Dermis blood vessel endothelial cell (primary cell): ENCODE measurements at places on chromosomes 6 and 20. TPM values are rescaled to one million over a fixed set of nuclear protein-coding genes. Genes with fewer than 3 reads are reported as not detected.

GRCh38 chr6:109790131-109790530 is 99.0 kb downstream of the FIG4 start:
- DNase-seq: peak; percentile 66

The FILIP1 gene
- total RNA-seq: 11.3 and 21.1 TPM in 2 replicates

GRCh38 chr6:42009844-42010184 is 40.5 kb upstream of the TAF8 start:
- DNase-seq: no peak

DNA sequence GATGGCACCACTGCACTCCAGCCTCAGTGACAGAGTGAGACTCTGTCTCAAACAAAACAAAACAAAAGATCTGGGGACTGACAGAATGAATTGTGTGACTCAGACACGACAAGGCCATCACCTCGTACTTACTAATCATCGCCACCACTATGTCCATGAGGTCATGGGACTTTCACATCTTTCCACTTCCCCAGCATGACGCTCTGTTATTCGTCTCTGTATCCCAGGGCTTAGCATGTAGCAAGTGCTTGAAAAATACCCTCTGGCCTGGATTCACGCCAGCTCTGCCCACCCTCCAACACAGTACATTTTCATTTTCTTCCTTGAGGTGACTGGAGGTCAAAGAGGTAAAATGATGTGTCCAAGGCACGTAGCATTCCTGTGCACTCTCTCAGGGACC is 27.8 kb downstream of the FGD2 start:
- DNase-seq: no peak

The HLA-C gene
- 519 and 909 TPM in 2 replicates for total RNA-seq

The GPLD1 gene
- 0.05 and 0.17 TPM in 2 replicates for total RNA-seq

The PCK1 gene
- total RNA-seq: not detected in 2 replicates

DNA sequence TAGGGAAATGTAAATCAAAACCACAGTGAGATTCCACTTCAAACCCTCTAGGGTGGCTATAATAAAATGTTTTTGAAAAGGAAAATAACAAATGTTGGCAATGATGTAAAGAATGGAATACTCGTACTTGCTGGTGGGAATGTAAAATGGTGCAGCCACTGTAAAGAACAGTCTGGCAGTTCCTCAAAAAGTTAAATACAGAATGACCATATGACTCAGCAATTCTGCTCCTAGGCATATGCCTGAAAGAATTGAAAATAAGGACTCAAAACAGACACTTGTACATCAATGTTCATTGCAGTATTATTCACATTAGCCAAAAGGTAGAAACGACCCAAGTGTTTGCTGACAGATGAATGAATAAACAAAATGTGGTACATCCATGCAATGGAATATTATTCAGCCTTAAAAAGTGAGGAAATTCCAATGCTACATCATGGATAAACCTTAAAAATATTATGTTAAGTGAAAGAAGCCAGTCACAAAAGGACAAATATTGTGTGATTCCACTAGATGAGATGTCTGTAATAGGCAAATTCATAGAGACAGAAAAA is 10.2 kb upstream of the RNF114 start:
- no peak for DNase-seq

GRCh38 chr6:147222160-147222838 is 18.1 kb downstream of the STXBP5 start:
- DNase-seq: peak; percentile 41

The FAM83C gene
- not detected in 2 replicates for total RNA-seq

DNA sequence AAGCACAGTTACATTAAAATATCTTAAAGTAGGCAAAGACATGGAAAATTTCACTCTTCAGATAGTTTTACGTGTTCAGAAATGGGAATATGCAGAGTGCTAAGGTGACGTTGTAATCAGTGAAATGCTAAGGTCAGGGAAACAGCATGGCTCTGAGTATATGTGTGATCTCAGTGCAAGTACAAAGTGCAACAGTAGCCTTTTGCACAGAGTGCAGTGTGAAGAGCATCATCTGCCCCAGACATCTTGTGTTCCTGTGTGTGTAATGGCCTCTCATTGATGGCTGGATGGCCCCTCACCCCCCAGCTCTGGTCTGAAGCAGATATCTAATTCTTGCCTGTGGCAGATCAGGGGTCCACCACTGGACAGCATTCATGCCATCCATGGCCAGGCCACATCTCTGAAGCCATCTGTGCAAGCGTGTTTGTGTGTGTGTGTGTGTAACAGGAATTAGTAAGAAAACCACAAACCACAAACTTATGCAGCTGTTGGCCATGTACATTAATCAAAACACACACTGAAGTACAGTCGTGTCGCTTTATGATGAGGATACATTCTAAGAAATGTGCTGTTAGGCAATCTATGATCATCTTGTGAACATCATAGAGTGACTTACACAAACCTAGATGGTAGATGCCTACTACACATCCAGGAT is 165.1 kb downstream of the RALGAPA2 start:
- DNase-seq: no peak

DNA sequence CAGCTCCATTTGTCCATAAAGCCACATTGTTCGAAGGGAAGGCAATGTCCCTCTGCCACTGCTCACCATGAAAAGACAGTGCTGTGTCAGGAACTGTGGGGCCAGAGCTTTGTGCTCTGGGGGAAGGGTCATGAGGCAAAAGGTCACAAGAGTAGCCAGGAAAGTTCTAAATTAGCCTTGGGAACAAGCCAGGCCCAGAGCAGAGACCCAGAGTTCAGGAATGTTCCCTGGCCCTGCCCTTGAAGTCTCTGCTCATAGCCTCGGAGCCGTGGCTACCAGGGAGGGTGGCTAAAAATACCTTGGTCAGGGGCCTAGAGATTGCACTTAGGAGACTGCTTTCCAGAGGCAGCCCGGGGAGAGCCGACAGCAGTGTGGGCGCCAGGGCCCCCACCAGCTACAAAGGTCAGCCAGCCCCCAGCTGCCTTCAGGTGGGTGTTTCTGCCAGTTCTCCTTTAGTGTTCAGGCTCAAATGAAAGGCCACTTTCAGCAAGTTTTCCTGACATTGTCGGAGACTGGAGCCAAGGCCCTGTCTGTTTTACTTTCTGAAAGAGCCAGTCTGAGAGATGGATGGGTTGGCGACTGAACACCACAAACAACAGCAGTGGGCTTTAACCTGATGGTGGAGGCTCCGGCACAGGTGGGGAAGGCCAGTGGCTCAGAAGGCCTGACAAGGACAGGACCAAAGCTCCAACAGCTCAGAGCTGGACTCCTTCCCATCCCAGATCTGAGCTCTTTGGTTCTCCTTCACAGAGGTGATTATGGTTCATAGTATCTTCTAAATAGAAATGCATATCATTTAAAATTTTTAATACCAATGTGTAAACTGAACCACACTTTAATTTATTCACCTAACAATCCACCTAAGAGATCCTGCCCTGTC is 76.2 kb downstream of the CDH26 start:
- no peak for DNase-seq

DNA sequence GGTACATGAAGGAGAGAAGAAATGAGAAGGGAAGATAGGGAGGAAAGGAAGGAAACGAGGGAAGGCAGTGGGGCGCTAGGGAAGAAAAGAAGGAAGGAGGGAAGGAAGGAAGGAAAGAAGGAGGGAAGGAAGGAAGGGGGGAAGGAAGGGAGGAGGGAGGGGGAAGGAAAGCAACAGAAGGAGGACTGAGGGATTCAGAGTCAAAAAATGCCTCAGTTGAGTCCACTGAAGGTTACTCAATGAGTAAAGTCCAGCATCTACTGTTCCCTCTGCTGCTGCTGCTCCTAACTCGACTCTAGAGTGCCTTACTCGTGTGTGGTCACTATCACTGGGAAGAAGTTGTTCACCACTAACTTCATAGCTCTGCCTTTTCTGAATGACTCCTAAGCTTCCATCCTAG is 33.8 kb downstream of the PHACTR1 start:
- no peak for DNase-seq

GRCh38 chr20:4607287-4607713 is 114.4 kb upstream of the PRND start:
- DNase-seq: peak; percentile 80

DNA sequence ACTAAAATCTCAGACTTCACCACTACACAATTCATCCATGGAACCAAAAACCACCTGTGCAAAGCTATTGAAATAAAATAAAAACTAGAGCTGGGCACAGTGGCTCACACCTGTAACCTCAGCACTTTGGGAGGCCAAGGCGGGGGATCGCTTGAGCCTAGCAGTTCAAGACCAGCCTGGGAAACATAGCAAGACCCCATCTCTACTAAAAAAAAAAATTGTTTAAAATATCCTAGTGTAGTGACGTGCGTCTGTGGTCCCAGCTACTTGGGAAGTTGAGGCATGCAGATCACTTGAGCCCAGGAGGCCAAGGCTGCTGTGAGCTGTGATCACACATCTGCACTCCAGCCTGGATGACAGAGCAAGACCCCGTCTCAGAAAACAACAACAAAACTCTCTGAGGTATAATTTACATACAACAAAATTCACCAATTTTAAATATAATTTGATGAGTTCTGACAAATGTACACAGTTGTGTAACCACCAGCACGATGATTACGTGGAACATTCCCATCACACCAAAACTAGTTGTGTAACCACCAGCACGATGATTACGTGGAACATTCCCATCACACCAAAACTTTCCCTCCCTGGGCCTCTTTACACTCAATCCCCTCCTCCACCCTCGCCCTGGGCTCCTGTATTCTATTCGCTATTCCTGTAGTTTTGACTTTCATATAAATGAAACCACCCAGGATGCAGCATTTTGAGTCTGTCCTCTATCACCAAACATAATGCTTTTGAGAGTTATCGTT is 107.5 kb downstream of the TAF4 start:
- DNase-seq: no peak

DNA sequence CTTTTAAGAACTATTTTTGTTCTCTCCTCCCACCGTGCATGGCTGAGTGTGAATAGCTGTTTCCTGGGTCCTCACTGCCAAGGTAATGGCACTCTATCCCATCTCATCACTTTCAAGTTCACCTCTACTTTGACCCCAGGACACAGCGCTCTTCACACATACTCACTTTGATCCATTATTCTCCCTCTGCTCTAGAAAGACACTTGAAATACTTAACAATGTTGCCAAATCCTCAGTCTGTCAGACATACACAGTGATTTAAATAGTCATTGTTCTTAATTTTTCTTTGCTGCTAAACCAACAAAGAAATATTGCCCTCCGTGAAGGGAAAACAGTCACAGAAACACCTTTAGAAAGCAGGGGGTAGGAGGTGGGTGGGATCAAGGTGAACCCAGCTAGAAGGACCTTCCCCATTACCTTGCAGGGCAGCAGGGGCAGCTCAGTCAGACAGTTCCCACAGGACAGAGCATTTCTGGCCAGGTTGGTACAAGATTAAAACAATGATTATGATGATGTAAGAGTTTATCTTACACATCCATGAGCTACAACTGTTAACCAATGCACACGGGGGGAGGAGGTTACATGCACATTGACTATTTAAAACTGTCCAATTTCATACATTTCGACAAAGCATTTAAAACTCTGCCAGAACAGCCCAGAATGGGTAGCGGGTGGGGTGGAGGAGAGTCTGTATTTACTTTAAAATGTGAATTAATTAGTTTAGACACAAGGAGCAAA is 2.4 kb downstream of the SLC22A23 start:
- no peak for DNase-seq

DNA sequence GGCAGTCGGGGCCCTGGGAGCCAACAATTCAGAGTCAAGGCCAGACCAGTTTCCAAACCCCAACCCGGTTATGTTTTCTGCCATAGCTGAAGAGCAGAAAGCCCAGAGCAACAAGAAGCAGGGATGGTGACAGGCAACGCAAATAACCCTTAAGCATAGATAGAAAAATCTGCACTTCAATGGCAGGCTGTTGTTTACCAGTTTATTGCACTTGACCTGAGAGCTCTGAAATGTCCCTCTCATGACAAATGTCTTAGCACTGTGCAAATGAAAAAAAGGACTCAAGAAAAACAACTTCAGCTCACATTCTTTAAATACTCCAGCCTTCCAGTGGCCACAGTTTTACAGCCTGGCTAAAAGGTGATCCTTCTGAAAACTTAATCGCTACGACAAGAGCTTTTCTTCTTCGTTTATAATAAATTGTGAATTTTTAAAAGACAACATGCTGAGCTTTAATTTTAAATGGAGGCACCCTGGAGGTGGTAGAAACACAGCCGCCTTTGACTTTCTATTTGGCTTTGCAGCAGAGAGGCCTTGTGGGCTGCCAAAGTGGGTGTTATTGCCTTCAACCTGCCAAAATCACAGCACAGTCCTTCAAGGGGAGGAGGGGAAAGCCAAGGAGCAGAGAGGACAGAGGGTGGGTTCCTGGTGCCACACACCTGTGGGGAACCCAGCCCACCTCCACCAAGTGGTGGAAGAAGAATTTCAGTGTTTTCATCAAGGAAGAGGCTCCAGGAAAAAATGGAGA is 289.5 kb upstream of the CDYL start:
- no peak for DNase-seq

The LAMA4 gene
- total RNA-seq: 661 and 842 TPM in 2 replicates

- no peak for DNase-seq
Observed at GRCh38 chr6:56445818-56446217, 196.9 kb downstream of the DST start.

DNA sequence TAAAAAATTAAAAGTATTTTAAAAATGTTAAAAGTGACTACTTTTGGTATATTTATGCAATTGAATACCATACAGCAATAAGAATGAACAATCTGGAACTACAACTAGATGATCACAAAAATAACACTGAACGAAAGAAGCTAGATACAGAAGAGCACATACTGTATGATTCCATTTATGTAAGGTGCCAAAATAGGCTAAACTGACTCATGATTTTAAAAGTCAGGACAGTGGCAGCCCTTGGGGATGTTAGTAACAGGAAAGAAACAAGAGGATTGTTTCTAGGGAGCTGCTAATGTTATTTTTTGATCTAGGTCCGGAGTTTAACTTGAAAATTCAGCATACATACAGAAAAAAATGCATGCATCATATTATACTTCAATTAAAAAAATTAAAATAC is 42.3 kb downstream of the KIF13A start:
- peak; percentile 74 for DNase-seq

- DNase-seq: no peak
Observed at GRCh38 chr6:25564943-25565342, 87.1 kb upstream of the SCGN start.

DNA sequence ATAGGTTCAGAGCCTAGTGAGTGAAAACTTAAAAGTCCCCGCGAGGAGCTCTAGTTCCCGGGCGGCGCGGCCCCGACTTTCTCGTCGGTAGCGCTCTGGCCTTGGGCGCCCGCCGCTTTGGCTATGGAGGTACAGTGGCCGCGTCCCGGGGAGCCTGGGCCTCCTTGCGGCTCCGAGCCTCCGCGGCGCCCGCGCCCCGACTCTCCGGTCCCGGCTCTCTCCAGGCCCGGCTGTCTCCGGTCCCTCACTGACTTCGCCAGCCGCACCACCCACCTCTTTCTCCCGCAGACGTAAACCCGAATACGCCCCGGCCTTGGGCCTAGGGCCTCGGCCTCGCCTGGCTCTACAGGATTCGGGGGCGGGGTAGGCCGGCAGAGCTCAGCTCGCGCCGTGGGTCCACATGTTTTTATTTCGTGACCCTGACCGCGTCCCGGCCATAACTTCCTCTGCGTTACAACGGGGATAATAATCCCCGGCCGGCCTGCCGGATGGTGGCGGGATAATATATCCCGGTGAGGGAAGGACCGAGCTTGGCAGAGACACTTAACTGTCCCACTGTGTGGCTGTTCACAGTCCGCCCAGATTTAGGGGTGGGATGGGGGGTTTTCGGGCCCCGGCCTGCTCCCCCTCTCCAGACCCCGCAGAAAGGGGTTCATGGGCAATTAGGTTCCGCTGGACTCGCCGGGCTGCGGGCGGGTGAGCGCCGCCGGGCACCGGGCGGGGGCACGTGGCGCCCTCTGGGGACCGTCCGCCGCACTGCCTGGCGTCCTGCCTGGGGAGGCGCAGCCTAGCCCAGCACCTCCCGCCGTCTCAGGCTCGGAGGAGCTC is 10.0 kb upstream of the TBX18 start:
- peak; percentile 82 for DNase-seq

The MPC1 gene
- 15.1 and 19.0 TPM in 2 replicates for total RNA-seq

The STMND1 gene
- not detected in 2 replicates for total RNA-seq

- DNase-seq: no peak
Observed at GRCh38 chr6:28825732-28826293, 98.0 kb downstream of the TRIM27 start.
